ENCODE measurements at places on chromosomes 5 and 9.

GRCh38 chr9:96423322-96423984 lies 5.3 kb upstream of the ZNF367 start:
- DNase-seq, result no peak

DNA sequence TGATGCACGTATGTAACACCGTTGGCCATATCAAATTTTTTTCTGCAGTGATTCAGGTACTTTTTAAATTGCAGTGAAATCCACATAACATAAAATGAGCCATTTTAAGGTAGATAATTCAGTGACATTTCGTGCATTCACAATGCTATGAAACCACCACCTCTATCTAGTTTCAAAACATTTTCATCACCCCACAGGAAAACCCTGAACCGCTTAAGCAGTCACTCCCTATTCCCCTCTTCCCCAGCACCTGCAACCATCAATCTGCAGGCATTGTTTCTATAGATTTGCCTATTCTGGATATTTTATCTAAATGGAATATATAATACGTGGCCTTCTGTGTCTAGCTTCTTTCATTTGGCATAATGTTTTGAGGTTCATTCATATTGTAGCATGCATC lies 79.2 kb downstream of the BOD1 start:
- DNase-seq, result no peak

DNA sequence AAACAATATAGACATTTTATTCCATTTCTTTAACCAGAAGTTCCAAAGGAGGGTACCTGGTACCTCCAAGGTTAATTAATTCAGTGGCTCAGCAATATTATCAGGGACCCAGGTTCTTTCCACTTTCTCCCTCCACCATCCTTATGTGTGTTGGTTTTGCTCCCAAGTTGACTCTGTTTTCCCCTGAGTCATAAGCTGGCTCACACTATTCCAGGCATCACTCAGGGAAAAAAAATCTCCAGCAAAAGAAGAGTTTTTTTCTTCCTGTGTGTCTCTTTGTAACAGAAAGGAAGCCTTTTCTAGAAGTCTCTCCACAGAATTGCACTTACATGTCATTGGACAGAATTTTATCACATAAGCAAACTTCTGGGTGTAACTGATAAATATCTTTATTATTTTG lies 31.2 kb upstream of the GALNT10 start:
- DNase-seq, result peak; percentile 19

GRCh38 chr9:134484479-134484878 lies 157.1 kb upstream of the COL5A1 start:
- DNase-seq, result no peak

- no peak for DNase-seq
Measured at GRCh38 chr9:20197976-20198685, 409.3 kb upstream of the SLC24A2 start.

- DNase-seq, result no peak
Measured at GRCh38 chr9:27054125-27054524, 48.7 kb upstream of the LRRC19 start.

- no peak for DNase-seq
Measured at GRCh38 chr9:79357616-79358015, 214.1 kb upstream of the TLE4 start.

GRCh38 chr5:149605998-149606724 lies 24.9 kb downstream of the ARHGEF37 start:
- DNase-seq, result peak; percentile 82

GRCh38 chr5:944992-945685 lies 52.5 kb downstream of the TRIP13 start:
- DNase-seq, result no peak

DNA sequence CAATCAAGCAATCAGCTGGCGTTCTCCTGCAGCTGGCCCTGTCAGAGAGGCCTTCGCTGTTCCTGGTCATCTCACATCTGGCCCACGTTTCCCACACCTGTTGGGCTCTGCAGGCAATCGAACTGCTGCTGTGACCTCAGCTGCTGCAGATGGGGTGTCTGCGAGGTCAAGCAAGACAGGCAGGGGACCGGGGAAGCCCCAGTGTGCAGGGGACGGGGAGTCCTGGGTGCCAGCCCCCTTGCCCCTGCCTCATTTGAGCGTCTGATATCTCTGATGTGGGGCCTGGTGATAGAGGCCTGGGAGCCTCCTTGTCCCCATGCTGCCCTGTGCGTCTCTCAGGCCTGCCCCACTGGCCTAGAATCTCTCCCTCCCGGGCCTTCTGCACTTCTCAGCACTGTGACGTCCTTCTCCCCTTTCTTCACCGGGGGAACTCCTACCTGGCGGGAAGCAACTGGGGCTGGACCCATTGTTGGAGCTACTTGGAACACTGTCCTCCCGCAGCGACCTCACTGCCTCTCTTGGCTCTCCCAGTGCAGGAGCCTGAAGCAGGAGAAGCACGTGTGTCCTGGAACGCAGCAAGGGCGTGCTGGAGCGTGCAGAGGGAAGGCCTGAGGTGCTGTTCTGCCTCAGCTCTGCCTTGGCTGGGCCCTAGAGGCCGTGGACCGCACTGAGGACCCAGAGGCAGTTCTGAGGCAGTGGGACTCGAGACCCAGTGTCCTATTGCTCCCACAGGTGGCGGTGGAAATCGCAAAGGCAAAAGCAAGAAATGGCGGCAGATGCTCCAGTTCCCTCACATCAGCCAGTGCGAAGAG lies 3.9 kb downstream of the GRK6 start:
- DNase-seq, result no peak

DNA sequence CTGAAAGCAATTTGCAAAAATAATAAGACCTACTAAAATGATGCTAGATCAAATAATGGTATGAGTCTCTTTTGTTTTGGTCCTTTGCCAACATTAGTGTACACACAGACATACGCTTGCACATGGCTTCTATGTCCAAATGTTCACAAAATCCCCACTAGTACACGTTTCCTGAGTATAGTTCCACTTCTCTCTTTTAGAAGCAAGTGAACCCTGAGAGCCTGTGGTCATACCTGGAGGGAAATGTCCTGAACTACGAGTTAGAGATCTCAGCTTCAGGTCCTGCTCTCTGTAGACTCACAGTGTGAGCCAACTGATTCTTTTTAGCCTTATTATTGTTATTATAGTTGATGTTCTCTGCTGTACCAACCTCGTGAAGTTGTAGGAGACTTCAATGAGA lies 47.3 kb upstream of the ACTBL2 start:
- DNase-seq, result no peak

GRCh38 chr5:149367249-149367971 lies 9.6 kb downstream of the PCYOX1L start:
- DNase-seq, result peak; percentile 78

GRCh38 chr9:70229579-70229978 lies 29.2 kb upstream of the SMC5 start:
- DNase-seq, result no peak

- DNase-seq, result no peak
Measured at GRCh38 chr5:36656556-36656955, 50.1 kb downstream of the SLC1A3 start.

- DNase-seq, result no peak
Measured at GRCh38 chr5:171023508-171023907, 161.7 kb downstream of the RANBP17 start.

- DNase-seq, result no peak
Measured at GRCh38 chr9:76894198-76894597, 11.7 kb downstream of the PRUNE2 start.

GRCh38 chr5:84290161-84290560 lies 94.5 kb downstream of the EDIL3 start:
- DNase-seq, result peak; percentile 63

DNA sequence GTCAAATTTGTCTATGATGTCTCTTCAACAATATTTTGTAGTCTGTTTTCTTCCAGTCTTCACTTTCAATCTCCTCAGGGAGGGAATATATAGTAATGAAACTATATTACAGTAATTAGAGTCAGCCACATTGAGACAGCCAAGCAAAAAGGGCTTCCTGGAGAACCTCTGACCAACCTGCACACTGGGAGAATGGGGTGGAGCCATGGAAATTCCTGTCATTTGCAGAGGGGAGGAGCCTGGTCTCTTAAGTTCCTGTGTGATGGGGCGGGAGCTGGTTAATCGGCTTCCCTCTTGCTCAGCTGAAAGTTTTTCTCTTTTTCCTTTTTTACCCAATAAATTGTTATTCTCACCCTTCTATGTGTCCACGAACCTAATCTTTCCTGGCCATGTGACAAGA lies 1220.0 kb downstream of the PTPRD start:
- no peak for DNase-seq

DNA sequence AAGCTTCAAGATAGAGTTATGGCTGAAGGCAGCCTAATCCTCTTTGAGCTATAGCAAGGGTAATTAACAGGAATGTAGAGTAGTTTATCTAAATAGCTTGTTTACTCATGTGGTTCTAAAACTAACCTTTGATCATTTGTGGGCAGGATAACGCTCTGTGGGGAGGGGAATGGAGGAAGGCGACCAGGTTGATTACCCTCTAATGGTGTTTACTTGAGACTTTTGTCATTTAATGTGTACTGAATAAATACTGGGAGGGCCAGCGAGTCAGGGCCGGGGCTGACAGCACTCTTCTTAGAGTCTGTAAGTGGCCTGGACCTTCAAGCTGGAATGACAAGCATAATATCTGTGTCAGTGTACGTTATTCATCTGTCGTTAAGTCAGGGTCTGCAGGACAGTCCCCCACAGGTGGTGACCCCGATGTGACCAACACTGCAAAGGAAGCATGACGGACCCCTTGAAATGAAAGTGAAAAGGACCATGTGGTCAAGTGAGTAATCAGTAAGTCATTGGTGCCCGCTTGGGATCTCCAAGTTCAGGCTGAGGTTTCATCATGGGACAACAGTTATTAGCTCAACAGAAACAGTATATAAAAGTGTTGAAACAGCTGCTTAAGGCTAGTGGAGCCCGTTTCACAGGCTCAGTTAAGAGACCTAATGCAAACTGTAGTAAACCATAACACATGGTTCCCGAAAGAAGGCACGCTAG lies 162.6 kb downstream of the CPLANE1 start:
- peak; percentile 71 for DNase-seq

DNA sequence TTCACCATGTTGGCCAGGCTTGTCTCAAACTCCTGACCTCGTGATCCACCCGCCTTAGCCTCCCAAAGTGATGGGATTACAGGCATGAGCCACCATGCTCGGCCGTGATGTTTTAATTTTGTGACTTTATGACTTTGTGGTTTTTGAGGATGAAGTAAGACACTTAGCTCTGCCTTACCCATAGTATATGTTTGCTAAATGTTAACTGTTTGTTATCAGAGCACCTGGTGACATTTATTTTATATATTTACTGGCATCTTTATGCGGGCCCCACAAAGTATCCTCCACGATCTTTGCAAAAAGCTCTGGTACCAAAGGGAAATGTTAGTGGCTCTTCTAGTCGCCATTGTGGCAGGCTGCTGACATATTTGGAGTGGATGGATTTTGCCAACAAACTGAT lies 6.7 kb downstream of the SLC23A1 start:
- DNase-seq, result no peak

DNA sequence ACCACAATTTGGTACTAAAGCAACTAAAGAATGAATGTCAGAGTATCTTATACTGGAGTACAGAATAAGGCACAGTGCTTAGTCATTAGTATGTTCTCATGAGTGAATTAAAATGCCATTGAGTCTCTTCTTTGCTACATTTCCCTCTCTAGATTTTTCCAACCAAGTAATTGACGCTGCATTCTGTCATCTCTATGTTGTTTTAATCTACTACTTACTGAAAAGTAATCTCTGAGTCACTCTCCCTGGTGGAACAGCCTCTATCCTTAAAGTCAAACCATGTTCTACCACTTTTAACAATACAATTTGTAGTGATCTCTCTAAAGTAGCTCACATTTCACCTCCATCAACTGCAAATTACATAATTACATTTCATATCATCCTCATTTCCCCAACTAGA lies 495.1 kb downstream of the CDH18 start:
- DNase-seq, result no peak

- DNase-seq, result no peak
Measured at GRCh38 chr5:1815881-1816292, 14.7 kb downstream of the NDUFS6 start.

GRCh38 chr9:126842977-126843799 lies 17.3 kb upstream of the ZBTB34 start:
- no peak for DNase-seq

DNA sequence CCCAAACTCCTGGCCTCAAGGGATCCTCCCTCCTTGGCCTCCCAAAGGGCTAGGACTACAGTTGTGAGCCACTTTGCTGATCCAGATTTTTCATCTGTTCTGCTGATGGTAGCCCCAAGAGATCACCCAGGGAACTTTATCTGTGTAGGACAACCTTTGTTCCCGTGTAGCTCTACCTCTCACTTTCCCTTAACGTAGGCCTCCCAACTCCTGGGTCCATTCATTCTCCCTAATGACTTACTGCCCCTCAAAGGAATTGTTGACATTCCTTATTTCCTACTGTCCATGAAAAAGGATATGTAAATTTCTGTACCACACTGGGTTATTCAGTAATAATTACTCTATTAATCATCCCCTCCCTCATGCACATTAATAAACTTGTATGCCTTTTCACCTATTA lies 51.0 kb upstream of the PHF24 start:
- no peak for DNase-seq

- no peak for DNase-seq
Measured at GRCh38 chr9:106936680-106937079, 73.7 kb downstream of the ZNF462 start.

DNA sequence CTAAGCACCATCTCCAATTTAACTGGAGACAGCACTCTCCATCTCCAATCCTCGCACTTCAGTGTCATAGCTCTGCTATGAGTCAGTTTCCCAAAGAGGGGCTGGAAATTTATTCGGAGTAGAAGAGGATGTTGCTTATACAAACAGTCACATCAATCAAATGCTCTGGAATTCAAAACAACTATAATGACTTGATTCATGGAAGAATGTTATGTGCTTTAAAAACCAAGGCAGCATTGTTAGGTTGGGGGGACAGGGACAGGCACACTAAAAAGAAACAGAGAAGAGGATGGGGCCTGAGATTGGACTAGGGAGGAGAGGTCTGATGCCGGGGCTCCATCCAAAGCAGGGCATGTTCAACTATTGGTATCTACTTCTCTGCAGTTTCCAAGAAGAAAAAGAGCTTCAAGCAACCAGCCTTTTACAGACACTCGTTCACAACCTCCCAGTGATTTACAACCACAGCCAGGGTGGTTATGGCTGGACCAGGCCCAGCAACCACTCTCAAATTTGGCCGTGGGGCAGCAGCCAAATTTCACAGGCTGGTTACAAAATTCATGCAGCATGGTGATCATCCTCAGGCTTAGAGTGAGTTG lies 117.5 kb upstream of the ZNF366 start:
- DNase-seq, result peak; percentile 23

GRCh38 chr5:120869831-120870230 lies 405.7 kb downstream of the PRR16 start:
- no peak for DNase-seq

DNA sequence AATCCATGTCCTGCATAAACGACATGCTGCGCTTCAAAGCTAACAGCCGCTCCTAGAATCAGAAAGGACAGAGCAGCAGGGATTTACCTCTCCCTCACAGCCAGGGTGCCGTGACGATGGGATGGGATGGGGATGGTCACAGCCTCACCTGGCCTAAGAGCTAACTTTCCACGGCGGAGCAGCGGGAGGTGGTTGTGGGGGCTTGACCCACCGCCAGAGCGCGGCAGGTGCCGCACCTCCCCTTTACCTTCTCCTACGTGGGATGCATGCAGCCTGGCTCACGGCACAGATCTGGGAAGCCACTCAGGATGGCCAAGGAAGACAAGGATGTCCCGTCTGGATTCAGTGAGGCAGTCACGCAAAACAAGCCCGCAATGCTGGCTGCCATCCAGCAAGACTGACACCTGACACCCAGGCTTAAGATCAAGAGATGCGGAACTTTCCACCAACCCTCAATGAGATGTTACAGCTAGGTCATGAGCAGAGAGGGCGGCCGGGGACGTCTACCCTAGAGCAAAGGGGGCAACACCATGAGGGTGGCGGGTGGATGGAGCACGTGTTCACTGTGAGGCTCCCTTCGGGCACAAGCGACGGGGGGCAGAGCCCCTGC lies 5.8 kb downstream of the BRD9 start:
- no peak for DNase-seq

GRCh38 chr5:82356808-82357671 lies 78.9 kb upstream of the RPS23 start:
- peak; percentile 96 for DNase-seq

Measured in brain microvascular endothelial cell (primary cell).